ENCODE measurements at places on chromosomes 2 and 18.

DNA sequence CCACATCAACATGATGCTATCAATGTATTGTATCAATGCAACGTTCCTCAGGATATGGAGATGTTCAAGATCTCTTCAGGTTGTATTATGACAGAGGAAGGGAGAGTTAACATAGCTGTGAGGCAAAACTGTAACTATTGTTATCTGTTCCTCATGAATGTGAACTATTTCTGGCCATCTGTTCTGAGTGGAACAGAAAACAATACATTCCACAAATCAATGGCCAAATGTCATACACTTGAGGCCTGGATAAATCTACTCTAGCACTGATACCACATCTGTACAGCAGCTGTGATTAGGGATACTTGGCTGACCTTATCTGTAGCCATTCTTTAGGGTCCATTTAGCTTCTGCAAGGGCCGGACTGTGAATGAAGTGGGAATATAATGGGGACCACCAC, 447.9 kb downstream of the IRS1 start:
- DNase-seq, result no peak

GRCh38 chr2:123771928-123772632, 253.0 kb upstream of the CNTNAP5 start:
- DNase-seq, result no peak

DNA sequence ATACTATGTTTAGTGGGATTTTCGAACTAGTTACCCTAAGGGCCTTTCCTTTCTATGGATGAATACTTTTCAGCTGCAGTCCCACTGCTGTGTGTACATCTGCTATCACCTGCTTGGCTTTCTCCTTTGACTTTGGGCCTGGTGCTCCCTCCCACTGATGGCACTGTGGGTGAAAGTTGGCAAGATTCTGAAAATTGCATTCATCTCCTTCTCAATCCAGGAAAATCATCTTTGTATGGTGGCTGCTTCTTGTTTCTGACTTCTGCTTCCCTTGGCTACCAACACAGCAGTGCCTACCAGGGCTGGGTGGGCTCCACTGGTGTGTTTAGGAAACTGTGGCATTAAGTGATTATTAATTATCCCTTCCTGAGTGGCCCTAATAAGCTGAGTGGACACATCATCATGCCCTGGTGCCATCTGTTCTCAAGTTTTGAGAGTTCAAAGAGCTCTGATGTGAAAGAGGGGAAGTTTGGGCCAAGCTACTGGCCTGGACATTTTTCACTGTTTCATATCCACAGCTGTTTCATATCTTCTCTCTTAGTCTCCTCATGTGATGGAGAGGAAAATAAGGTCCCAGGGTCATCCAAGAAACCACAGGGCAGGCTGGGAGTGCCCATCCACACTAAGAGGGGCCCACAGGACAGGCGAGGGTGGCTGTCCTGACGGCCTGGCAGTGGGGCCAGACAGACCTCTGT, 16.7 kb downstream of the HK2 start:
- no peak for DNase-seq

- no peak for DNase-seq
Measured at GRCh38 chr2:232341061-232341738, 37.4 kb upstream of the ALPP start.

- DNase-seq, result no peak
Measured at GRCh38 chr2:36578343-36579296, 19.3 kb downstream of the FEZ2 start.

DNA sequence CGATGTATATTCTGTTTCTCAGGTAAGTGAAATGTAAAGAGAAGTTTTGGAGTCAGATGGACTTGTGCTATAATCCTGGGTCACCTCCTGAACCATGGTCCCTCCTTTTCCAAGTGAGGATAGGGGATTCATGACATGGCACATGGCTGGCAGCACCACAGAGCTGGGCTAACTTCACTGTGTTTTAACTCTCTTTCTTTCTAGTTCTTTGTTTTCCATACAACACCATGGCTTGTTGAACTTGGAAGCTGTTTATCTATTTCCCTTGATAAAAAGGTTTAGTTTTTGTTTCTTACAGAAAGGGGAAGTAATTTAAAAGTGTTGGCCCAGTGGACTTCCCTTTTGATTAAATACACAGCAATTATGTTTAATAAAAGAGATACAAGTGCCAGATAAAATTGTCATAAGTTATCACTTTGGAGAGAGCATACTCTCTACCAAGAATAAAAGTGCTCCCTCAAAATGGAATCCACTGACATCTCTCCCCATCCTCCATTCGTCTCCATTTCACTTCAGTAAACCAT, 90.4 kb downstream of the PLCL1 start:
- no peak for DNase-seq

- DNase-seq, result peak; percentile 43
Measured at GRCh38 chr18:48404716-48405507, 4.3 kb downstream of the ZBTB7C start.

DNA sequence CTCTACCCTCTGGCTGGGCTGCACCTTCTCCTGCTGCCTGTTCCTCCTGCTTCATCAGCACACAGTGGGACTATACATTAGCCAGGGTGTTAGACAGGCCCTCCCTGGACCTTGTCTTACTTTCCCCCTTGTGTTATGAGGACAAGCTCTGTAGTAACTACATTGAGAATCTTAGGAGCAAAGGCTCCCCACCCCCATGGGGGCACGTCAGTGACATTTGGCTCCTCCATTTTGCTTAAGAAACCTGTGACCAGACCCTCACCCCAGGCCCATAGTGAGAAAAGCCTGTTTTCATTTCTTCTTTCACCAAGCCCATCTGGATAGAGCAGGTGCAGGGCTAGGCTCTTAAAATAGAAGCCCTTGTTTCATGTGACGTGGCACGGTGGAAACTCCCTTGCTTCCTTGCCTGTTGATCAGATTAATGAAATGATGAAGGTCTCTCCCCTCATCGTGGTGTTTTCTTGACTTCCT, 146.7 kb downstream of the RPIA start:
- no peak for DNase-seq

GRCh38 chr18:36636237-36636817, 192.5 kb downstream of the TPGS2 start:
- no peak for DNase-seq

- DNase-seq, result no peak
Measured at GRCh38 chr18:57273194-57273593, 79.2 kb upstream of the ST8SIA3 start.

- no peak for DNase-seq
Measured at GRCh38 chr2:183009249-183009899, 28.9 kb downstream of the NCKAP1 start.

GRCh38 chr2:177908182-177908581, 164.4 kb downstream of the PDE11A start:
- DNase-seq, result no peak

- peak; percentile 65 for DNase-seq
Measured at GRCh38 chr2:9205963-9206948, at the start of gene ASAP2. TSS of gene ASAP2 (plus strand) at chr2:9206812. CDS start at chr2:9207105, 293 bp downstream.

DNA sequence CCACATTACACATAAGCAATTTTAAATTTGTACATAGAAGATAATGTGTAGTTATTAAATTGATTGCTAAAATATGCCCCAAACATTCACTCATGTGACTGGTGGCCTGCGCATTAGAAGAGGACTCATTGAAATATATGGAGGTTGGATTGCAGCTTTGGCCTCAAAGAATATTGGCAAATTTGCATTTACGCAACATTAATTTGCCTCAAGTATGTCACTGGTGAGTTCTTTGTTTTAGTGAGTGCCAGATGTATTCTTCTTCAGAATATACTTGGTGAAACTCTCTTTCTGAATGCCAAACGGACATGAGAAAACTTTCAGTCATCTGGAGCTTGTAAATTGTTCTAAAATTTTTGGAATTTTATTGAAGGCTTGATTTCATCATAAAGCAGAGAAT, 5.9 kb upstream of the EFEMP1 start:
- DNase-seq, result no peak

DNA sequence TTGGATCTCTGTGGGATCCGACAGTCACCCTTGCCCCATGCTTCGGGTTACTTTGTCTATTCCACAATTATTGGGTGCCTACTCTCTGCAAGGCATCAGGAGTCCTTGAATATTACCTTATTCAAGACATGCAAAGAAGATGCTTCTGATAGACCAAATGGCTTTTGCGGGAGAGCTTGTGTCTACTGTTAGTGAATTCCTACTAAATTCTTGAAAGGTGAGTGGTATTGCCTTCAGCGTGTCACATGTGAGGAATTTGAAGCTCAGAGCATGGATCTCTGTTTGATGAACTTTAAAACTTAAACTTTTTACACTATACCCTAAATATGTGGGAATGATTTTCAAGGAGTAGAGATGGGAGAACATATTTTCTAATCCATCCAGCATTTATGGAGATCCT, 184.4 kb downstream of the LTBP1 start:
- no peak for DNase-seq

GRCh38 chr2:85702172-85702571, 8.0 kb downstream of the GNLY start:
- no peak for DNase-seq

DNA sequence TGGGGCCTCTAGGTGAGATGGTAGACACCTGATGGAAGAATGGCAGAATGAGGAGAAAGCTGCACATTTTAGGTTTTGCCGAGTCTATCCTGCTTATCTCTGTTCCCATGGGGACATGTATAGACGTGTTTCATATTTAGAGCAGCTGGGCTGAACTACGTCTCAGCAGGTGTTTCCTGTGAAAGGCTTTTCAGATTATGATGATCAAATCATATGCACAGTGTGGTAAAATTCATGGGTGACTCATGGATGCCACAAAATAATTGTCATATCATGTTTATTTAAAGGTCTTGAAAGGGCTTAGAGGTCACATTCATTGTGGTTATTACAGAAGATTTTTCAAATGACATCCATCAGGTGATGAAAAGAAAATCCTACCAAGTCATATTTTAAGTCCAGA, 90.5 kb downstream of the ICOS start:
- DNase-seq, result no peak

DNA sequence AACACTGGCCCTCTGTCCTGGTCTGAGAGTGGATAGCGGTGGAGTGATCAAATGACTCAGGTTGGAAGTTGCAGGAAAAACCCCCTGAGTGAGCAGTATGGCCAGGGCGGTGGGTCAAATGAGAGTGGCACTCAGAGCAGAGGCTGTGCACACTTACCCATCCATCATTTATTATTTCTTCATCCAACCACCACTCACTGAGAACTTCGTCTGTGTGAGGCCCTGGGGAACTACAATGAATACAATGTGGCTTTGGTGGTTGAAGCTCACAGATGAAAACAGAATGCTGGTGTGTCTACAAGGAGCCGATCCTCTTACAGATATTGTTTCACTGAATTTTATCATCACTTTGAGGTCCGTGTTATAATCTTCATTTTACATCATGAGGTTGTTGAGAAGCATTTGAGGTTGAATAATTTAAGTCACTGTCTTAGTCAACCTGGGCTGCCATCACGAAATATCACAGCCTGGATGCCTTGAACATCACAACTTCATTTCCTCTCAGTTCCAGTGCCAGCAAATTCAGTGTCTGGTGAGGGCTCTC, 73.4 kb upstream of the ID2 start:
- DNase-seq, result no peak

GRCh38 chr2:62938126-62938525, 112.5 kb upstream of the OTX1 start:
- no peak for DNase-seq

DNA sequence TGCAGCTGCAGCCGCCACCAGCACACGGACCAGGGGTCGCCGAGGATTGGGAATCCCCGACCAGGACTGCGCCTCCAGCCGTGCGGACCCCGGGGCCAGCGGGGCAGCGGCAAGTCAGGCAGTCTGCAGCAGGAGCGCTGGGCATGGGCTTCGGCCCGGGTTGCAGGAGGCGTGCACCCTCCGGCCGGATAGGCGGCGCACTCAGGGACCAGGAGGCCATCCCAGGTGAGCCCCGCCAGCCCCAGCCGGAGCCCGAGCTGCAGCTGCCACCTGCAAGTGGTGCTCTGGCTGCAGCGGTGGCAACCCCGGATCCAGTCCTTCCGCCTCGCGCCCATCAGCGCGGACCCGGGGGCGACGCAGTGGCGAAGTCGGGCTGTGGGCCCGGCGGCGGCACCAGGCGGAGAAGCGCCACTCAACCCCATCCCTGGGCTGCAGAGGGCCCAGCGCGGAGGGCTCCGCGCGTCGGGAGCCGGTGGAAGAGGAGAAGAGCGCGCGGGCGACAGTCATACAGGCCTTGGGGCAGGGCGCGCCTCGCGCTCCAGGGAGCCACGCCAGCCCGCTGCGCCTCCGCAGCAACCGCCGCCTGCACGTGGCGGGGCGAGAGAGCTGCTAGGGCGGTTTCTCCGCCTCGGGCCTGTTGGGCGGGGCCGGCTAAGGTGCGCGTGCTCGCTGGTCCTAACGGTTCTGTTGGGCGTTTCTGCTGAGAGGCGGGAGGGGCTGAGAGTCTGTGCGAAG, 73.8 kb downstream of the RPIA start:
- DNase-seq, result peak; percentile 90

DNA sequence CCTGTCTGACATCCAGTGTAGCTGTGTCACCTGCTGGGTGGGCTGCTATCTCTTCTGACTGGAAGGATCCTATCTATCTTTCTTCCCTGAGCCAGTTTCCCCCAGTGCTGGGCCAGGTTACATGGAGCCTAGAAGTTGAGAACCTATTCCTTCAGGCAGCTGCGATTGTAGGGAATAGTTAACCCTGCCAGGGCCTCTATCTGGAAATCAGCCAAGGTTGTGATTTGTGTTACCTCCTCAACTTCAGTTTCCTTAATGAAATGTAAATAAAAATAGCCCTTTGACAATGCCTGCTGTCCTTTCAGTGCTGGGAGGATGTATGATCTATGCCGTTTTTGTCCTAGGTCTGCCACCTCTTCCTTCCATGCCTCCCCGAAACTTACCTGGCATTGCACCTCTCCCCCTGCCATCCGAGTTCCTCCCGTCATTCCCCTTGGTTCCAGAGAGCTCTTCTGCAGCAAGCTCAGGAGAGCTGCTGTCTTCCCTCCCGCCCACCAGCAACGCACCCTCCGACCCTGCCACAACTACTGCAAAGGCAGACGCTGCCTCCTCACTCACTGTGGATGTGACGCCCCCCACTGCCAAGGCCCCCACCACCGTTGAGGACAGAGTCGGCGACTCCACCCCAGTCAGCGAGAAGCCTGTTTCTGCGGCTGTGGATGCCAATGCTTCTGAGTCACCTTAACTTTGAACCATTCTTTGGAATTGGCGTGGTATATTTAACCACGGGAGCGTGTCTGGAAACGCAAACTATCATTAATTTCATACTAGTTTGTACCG, 36.6 kb downstream of the GORASP2 start:
- DNase-seq, result no peak

- no peak for DNase-seq
Measured at GRCh38 chr2:86439879-86440630, 1.1 kb upstream of the KDM3A start.

- DNase-seq, result peak; percentile 82
Measured at GRCh38 chr2:153519257-153519875, 40.8 kb upstream of the RPRM start.

DNA sequence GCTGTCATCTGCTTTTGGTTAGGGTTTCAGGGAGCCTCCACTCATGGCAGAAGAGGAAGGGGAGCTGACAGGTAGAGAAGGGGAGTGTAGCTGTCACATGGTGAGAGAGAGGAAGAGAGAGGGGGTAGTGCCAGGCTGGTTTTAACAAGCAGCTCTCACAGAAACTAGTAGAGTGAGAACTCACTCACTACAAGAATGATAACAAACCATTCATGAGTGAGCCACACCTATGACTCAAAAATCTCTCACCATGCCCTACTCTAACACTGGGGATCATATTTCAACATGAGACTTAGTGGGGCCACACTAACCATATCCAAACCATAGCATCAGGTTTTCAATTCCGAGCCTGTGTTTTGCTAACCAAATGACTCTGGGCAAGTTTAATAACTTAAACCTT, 274.9 kb upstream of the VWC2L start:
- DNase-seq, result no peak

Data from testis (tissue), 5 donors.